ENCODE measurements at places on chromosomes 13 and 19. TPM values are rescaled to one million over a fixed set of nuclear protein-coding genes. Genes with fewer than 3 reads are reported as not detected.

Gene ZNF529
- total RNA-seq: 3.4 TPM

Gene FGF22
- total RNA-seq: 0.26 TPM

Gene MPHOSPH8
- 15.6 TPM for total RNA-seq

Gene PEX11G
- total RNA-seq: 4.0 TPM

Gene ZNF296
- 3.1 TPM for total RNA-seq

Gene ZNF615
- total RNA-seq: 21.4 TPM
